M059J (cell line): ENCODE measurements at places on chromosomes 12 and 14. TPM values are rescaled to one million over a fixed set of nuclear protein-coding genes. Genes with fewer than 3 reads are reported as not detected.

DNA sequence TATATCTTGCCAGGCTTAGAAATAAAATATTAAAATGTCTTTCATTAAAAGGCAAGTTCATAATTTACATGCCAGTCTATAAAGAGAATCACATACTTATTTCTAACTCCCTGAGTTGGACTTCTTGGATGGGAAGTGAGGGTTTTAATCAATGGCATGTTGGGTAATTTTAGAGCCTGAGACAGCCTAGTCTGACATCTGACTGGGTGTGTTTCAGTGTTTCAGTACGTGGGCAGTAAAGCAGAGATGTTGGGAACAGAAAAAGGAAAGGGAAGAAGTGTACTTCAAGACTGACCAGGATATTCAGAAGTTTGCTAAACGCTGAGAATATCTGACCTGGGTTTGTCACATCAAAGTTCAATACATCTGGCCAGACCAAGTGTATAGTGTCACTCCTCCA, 171.8 kb downstream of the BTG1 start:
- DNase-seq, result no peak

GRCh38 chr12:72465155-72465554, 193.0 kb downstream of the TRHDE start:
- DNase-seq, result no peak

DNA sequence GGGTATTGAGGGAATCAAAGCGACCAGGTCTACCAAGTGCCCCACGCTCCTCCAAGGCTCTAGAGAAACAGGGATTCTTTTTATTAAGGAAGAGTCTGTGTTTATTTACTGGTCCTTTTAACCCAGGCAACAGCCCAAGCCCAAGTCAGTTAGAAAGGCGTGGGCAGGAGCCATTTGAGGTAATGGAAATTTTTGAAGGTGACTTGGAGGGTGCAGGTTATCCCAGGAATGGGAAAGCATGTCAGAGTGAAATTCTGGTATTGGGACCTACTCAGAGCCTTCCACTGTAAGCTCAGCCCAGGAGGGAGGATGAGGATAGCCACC, 2.9 kb downstream of the SLC6A12 start:
- peak; percentile 24 for DNase-seq

GRCh38 chr14:38860530-38860929, 242.5 kb downstream of the SEC23A start:
- DNase-seq, result no peak

Gene CPNE6
- total RNA-seq, result not detected in 2 replicates

GRCh38 chr12:68271346-68271745, 17.9 kb upstream of the IL22 start:
- DNase-seq, result no peak

DNA sequence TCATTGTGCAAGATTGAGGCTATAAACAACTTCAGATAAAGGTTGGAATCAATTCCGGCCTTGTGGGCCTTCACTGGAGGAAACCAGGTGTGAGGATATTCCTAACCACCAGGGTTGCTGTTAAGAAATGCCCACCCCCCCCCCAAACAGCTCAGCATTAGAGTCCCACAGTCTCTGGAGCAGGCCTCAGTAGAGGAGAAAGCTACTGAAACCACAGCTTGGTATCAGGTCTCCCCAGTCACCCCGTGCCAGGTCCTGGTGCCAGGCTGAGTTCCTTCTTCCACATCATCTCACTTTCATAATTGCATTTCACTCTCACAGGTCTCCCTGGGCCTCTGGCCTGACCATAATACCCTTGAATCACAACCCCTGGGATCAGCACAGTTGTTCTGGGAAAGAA, 12.5 kb downstream of the GALNT6 start:
- no peak for DNase-seq
